Left cardiac atrium (tissue), 4 donors: ENCODE measurements at places on chromosomes 5 and 9. TPM values are rescaled to one million over a fixed set of nuclear protein-coding genes. Genes with fewer than 3 reads are reported as not detected.

- no peak for DNase-seq
Measured at GRCh38 chr9:37449862-37450632, 15.2 kb downstream of the ZBTB5 start.

GRCh38 chr5:115813719-115814118 lies 2.7 kb downstream of the CDO1 start:
- DNase-seq = no peak

GRCh38 chr9:98218562-98219363 lies 26.3 kb upstream of the CORO2A start:
- no peak for DNase-seq

DNA sequence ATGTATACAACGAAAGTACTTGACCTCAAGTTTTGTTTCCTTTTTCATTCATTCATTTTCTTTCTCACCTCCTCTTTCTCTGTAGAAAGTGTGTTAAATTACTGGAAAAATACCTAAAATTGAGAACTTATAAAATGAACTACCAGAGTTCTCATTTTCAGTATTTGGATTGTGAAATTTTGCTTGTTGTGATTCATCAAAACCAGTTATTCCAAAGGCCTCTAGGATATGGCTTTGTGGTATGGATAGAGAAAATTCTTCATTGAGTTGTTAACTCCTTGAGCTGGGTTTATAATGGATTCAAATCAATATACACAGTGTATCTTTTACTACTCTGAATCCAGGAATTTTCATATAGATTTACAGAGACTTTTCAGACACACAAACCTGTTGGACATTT lies 287.6 kb downstream of the KDM4C start:
- DNase-seq = no peak

DNA sequence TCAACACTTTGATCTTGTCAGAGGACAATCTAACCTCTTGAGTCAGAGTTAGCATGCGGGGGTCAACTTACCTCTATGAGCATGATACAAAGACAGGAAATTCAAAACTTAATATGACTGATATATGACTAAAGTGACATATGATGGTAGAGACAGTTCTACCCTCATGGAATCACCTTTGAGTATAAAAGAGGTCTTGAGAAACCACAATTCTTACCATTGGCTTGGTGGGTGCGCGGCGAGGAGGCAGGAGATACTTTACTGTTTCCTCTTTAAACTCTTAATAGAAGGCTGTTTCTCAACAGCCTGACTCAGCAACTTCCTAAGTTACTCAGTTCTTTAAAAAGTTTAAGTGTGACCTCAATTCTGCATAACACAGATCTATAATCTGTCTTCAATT lies 372.8 kb downstream of the KIAA0825 start:
- no peak for DNase-seq

DNA sequence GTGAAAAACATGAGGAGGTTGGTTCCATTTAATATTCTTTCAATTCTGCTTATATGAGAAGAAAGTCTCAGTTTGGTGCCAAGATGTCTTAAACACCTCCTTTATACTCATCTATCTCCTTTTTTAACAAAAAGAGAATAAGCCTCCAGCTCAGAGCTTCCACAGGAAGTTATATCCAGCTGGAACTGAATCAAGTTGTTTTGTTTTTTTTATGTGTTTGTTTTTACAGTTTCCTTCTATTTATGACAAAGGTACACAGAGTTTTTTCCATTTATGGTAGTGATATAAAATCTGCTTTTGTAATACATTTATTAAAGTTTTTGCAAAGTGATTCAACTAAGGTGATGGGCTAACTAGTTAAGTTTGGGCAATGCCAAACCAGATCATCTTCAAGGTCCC lies 10.4 kb downstream of the SPARC start:
- no peak for DNase-seq

DNA sequence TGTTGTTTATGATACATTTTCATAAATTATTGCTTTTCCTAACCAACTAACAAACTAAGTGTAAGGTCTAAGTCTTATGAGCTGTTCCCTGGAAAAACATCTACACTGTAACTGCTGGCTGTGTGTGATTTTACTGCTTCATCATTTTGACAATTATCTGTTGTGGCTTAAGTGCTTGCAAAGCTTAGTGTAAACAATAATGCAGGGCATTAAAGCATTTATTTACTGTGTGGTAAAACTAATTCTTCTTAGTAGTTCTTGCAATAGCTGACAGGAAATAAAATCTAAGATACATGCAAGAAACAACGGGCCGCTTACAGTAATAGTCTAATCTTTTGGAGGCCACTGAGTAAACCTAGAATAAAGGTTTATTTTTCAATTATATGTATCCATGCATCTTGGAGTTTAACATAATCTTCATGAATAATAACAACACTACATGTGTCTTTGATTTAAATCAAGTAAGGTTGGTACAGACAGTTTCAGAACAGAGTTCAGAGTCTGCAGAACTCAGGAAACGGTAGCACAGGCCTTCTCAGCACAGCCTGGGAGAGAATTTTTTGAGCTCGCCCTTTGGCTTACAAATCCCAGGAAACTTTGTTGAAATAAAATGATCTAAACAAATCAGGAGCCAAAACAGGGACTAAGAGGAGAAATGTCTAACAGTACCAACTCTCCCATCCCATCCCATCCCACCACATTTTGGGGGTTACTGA lies 473.1 kb downstream of the NR2F1-AS1 start:
- no peak for DNase-seq

GRCh38 chr5:87278590-87279100 lies 11.0 kb downstream of the RASA1 start:
- no peak for DNase-seq

DNA sequence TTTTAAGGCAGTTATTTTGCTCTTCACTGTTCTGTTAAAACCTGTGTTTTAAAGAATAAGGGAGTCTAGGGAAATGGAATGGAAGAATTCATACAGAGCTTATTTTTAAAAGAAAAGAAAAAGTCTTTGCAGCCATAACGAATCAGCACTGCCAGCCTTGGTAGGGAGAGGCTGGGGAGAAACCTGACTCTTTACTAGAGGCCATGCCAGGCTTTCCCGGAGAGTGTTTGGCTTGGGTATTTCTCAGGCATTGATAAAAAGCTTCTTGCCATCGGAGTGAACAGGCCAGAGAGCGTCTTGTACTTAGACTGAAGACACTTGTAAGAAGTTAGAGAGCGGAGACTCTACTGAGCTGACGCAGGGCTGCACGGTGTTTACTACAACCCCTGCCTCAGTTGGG lies 72.7 kb upstream of the NFIL3 start:
- DNase-seq = no peak

GRCh38 chr9:22214021-22214420 lies 204.9 kb upstream of the CDKN2B start:
- no peak for DNase-seq

GRCh38 chr5:95334900-95335538 lies 50.1 kb upstream of the MCTP1 start:
- DNase-seq = no peak

GRCh38 chr9:3240656-3241268 lies 285.0 kb downstream of the RFX3 start:
- DNase-seq = peak; percentile 53

DNA sequence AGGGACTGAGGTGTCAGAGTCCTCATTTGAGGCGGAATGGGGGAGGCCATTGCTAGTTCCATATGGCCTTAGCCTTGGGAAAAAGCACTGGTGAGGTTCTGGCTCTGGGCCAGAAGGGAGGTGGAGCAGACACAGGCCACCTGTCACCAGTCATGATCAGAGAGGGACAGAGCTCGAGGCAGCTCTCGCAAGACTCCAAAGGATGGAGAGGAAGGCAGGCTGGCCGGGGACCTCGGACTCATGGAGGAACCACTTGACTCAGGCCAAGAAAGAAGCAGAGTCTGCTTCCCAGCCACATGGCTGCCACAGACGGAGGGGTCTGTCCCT lies 29.2 kb upstream of the NSMF start:
- no peak for DNase-seq

SLC46A2 gene
- not detected for total RNA-seq

GMCL2 gene
- not detected for total RNA-seq

CCDC192 gene
- not detected for total RNA-seq

CTNND2 gene
- 11.6 TPM for total RNA-seq

SPATA31C1 gene
- total RNA-seq = not detected

ACOT12 gene
- not detected for total RNA-seq

ZCCHC7 gene
- total RNA-seq = 10.3 TPM

SLC1A3 gene
- total RNA-seq = 44.9 TPM

BTNL8 gene
- not detected for total RNA-seq

ZNF484 gene
- 7.5 TPM for total RNA-seq

TRAF1 gene
- 3.7 TPM for total RNA-seq

SEMA4D gene
- total RNA-seq = 17.5 TPM

TSLP gene
- 1.5 TPM for total RNA-seq

CTXN3 gene
- total RNA-seq = not detected

PCDHA1 gene
- total RNA-seq = not detected

PIP5K1B gene
- total RNA-seq = 47.0 TPM

GABRA6 gene
- total RNA-seq = not detected
